ENCODE measurements at places on chromosomes 12 and 14.

GRCh38 chr12:89206390-89206789 is 145.9 kb downstream of the DUSP6 start:
- no peak for DNase-seq

DNA sequence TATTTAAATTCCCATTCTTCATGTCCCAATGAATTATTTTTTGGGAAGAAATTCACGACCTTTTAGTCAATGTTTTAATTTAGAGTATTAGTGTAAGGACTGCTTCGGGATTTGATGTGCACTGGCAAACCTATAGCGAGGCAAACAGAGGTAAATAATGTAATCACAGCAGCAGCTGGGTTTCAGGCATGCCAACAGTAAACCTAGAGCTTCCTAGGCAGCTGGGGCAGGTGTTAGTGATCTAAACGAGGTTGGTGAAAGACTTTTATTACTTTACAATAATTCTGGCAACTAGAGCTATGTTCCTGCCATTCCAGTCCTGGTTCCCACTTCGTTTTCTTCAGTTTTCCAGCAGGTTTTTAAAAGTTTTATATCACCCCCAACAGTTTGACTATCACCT is 1036.4 kb upstream of the FOXG1 start:
- no peak for DNase-seq

DNA sequence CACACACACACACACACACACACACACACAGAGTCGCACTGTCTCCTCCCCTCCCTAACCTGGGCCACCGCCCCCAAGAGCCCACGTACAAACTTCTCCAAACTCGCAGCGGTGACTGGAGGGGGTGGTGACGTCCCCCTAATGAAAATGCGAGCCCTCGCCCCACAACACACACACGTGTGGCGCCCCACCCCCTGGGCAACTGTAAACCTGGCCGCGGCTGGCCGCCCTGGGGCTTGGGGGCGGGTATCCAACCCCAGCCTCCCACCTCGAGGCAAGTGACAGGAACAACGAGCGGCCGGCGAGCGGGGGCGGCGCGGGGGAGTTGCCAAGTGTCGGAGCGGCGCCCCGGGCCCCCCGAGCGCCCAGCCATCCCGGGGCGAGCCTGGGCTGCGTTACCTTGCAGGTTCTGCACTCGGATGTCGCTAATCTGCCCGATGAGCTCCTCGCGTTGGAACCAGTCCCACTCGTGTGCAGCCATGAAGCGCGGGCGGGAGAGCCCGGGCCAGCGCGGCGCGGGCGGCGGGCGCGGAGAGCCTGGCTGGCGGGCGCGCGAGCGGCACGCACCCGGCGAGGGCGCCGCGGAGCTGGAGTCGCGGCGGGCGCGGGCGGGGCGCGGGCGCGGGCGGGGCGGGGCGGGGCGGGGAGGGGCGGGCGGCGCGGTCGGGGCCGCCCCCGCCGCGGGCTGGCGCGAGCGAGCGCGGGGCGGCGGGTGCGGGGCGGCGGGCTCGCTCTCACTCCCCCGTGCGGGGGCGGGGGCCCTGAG is at the start of gene CLMN:
TSS of gene CLMN (minus strand) at position 597 of the 766 bp plus-strand sequence. CDS start at position 481, 116 bp downstream.
- DNase-seq, result no peak

DNA sequence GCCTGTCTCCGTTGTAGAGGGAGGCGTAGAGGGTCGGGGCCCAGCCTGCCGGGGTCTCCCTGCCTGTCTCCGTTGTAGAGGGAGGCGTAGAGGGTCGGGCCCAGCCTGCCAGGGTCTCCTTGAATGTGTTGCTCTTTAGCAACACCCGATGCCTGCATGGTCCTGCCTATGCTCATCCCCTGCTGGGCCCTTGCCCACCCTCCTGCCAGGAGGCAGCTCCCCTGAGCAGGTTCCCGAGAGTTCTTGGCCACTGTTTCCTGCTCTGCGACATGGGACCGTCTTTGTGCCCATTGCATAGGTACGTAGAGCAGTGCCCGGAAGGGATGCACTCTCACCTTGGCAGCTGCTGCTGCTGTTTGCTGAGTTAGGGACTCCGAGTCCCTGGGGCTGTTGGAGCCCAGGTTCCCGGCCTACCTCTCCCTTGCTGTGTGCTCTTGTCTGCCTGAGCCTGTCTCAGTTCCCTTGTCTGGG is 3.3 kb downstream of the KIF26A start:
- no peak for DNase-seq

- no peak for DNase-seq
Observed at GRCh38 chr12:48030173-48030650, 25.9 kb upstream of the COL2A1 start.

- no peak for DNase-seq
Observed at GRCh38 chr12:81591256-81591655, 167.9 kb downstream of the PPFIA2 start.

GRCh38 chr12:116610971-116611541 is 51.9 kb downstream of the MAP1LC3B2 start:
- no peak for DNase-seq

- DNase-seq, result peak; percentile 91
Observed at GRCh38 chr14:77053046-77053841, 24.7 kb upstream of the IRF2BPL start.

GRCh38 chr12:131063960-131064359 is 110.3 kb downstream of the ADGRD1 start:
- no peak for DNase-seq

- DNase-seq, result peak; percentile 88
Observed at GRCh38 chr14:76953311-76953945, 75.1 kb downstream of the IRF2BPL start.

- DNase-seq, result no peak
Observed at GRCh38 chr12:89236237-89236636, 116.1 kb downstream of the DUSP6 start.

GRCh38 chr14:59060841-59061240 is 127.6 kb upstream of the DAAM1 start:
- DNase-seq, result no peak

GRCh38 chr14:46488374-46488773 is 163.2 kb downstream of the RPL10L start:
- DNase-seq, result no peak

DNA sequence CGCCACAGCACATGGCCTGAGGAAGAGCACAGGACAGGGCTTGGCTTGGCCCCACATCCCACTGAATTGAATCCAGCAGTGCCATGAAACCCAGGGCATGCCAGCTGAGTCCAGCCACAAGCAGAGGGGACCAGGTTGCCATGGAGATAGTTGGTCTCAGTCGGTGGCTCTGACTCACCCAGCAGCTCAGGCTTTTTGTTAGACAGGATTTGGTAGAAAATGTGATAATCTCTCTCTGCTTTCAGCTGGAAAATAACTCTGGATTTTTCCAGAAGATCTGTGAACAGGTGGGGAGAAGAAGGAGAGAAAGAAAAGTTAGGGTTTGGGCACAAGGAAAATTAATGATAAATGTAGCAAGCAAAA is 4.8 kb downstream of the MYH7 start:
- DNase-seq, result no peak

- no peak for DNase-seq
Observed at GRCh38 chr12:109863847-109864712, 16.3 kb downstream of the GLTP start.

- no peak for DNase-seq
Observed at GRCh38 chr12:68839183-68840147, 31.5 kb downstream of the MDM2 start.

- DNase-seq, result no peak
Observed at GRCh38 chr12:124599074-124599999, 31.9 kb upstream of the NCOR2 start.

- DNase-seq, result peak; percentile 53
Observed at GRCh38 chr12:127174881-127175280, 1092.1 kb upstream of the TMEM132C start.

GRCh38 chr14:76143642-76144041 is 8.1 kb upstream of the GPATCH2L start:
- no peak for DNase-seq

DNA sequence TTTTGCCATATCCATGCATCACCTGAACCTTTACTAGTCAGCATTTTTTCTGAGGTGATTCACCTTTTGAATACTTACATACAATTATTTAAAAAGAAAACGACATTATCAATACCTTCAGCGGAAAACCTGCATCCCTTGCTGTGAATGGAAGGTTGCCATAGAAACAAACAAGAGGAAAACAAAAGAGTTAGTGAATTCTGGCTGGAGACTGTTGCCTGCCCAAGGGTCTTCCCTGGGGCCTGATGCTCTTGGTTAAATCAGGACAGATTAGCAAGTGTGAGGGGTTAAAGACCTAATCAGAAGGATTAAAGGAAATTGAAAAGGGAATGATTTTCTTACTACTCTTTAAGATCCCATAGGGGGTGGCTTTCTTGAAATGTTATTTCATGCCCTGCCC is 96.0 kb upstream of the WSCD2 start:
- DNase-seq, result no peak

DNA sequence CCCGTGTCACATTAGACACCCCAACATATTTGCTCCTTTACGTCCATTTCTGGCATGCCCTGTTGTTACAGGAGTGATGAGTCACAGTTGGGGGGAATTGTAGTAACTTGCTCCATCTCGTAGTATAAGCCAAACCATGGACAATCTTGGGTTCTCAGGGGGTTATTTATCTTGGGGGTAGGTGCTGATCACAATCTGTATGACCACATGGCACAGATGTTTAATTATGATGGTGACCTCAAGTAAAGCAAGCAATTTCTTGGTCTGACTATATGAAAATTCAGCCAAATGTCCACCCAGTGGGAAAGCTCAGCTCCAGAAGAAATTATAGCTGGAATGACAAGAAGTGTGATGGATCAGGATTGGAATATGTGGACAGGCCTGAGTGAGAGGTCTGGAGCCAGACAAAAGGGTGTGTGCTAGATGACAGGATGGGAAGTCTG is 32.1 kb upstream of the STON2 start:
- no peak for DNase-seq

DNA sequence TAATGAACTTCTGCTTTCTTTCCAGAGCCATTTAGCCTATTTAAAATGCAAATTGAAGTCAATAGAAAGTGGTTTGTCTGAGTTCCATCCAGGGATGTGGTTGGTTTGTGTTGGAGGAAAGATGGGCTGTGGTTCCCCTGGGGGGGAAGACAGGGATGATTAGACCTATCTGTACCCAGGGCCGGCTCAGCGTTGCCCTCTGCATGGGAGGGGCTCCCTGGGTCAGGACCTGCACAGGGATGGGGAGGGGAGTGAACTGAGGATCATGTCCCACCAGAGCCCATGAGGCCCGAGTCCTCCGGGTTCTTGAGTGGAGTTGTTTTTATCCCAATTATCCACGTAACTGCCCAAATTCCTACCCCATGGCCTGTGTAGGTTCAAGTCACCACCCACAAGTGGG is 76.9 kb upstream of the SFSWAP start:
- DNase-seq, result no peak

DNA sequence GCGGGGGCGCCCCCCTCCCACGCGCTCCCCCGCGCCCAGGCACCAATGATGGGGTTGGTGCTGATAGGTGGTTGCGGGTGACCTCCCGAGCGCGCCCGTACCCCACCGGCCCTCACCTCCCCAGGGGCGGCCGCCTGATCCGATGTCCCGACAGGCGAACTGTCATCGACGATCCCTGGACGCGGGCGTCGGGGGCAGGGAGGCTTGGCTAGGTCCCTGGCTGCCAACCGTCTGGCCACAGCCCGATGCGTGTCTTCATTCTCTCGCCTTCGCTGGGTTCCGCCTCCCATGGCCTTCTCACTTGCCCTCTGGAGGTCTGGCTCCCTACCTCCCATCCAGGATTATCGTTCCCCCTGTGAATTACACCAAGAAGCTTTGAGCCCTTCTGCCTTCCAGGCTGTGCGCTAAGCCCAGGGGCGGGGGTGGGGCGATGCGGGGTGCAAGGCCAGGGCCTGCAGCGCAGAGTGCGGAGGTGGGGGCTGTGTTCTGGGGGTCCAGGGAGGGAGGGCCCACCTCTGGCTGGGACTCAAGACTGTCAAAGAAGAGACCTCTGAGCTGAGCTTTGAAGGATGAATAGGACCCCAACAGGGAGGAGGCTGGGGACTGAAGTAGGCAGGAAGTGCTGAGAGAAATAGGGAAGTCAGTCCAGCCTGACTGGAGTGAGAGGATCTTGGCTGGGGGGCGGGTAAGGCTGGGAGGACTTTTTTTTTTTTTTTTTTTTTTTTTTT is 7.7 kb upstream of the RACGAP1 start:
- DNase-seq, result no peak

DNA sequence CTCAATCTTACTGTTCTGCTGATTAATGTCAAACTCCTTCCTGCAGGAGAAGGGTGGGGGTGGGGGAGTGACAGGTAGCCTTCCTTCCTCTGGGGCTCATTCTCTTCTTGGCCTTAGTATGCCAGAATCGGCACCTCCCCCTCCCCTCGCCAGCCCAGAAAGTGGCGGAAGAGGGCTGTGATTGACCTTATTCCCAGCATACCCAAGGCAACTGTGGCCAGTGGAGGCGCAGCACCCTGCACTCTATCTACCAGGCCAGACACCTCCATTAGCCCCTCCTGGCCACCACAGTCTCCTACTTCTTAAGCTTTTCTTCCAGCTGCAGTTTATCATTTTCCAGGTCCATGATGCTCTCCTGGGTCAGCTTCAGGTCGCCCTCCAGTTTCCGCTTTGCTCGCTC is 15.5 kb downstream of the MYH6 start:
- DNase-seq, result no peak

DNA sequence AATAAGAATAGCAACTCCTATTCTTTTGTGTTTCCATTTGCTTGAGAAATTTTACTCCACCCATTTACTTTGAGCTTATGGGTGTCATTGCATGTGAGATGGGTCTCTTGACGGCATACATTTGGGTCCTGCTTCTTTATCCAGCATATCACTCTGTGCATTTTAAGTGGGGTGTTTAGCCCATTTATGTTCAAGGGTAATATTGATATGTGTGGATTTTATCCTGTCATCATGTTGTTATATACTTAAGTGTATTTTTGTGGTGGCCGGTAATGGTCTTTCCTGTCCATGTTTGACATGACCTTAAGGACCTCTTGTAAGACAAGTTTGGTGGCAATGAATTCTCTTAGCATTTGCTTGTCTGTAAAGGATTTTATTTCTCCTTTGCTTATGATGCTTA is 100.1 kb downstream of the ATP23 start:
- DNase-seq, result no peak

GRCh38 chr12:67943141-67943892 is 45.9 kb upstream of the IFNG-AS1 start:
- DNase-seq, result peak; percentile 85

DNA sequence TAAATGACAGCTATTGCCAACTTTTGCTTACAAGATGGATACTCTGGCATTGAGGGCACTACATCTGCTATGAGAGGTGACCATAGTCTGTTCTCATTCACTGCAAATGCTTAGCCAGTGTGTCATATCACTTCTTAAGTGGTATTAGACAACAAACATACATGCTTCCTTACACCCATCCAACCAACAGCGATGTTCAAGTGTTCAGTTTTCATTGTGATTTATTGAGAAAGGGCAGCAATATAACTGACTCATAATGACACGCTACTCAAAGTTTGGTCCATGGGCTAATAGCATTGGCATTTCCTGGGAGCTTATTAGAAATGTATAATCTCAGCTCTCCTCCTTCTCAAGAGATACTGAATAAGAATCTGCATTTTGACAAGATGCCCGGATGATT is 181.7 kb downstream of the NPAS3 start:
- no peak for DNase-seq

DNA sequence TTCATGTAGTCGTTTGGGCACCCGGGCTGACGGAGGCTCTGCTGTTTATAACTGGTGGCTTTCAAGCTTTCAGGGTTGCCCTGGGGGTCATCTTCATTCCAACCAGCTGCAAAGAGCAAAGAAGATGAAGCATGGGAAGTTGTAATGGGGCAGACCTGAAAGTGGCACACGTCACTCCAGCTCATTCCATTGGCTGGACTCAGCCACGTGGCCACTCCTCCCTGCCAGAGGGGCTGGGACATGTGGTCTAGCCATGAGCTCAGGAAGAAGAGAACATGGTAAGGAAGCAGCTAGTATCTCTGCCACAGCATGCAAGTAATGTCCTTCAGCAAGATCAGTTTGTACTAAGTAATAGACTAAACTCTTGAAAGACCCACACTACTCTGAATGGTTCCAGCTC is 51.7 kb upstream of the FERMT2 start:
- no peak for DNase-seq
